ENCODE measurements at places on chromosomes 6 and 20.
A peak's percentile ranks its signal among the peaks of the same experiment; 100 is the strongest.

- no peak for DNase-seq
Observed at GRCh38 chr6:84768442-84769174, 4.2 kb upstream of the TBX18 start.

- no peak for DNase-seq
Observed at GRCh38 chr6:17103715-17104114, 1.9 kb downstream of the STMND1 start.

DNA sequence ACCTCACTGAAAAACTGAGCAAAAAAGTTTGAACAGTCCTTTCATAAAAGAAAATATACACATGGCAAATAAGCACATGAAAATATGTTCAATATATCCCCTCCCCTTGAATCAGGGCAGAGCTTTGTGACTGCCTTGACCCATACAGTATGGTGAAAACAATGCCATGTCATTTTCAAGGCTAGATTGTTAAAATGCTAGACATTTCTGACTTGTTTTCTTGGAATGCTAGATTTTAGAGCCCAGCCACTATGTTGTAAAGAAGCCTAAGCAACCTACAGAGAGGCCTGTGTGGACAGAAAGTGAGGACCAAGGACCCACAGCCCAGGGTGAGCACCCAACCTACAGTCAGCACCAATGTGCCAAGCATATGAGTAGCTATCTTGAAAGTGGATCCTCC is 17.1 kb upstream of the ASF1A start:
- peak; percentile 50 for DNase-seq

GRCh38 chr6:13561624-13562267 is 12.7 kb upstream of the SIRT5 start:
- DNase-seq: no peak

GRCh38 chr6:18551228-18551627 is 164.1 kb downstream of the RNF144B start:
- DNase-seq: peak; percentile 62

- no peak for DNase-seq
Observed at GRCh38 chr6:15588971-15589634, 73.7 kb downstream of the DTNBP1 start.

GRCh38 chr6:141264101-141264500 is 868.6 kb upstream of the GJE1 start:
- DNase-seq: no peak

GRCh38 chr6:24743265-24743943 is 24.4 kb upstream of the C6orf62 start:
- peak; percentile 44 for DNase-seq

GRCh38 chr6:13235339-13235738 is 93.0 kb downstream of the TBC1D7 start:
- no peak for DNase-seq

- DNase-seq: no peak
Observed at GRCh38 chr6:37354526-37355384, 972 bp downstream of the RNF8 start.

GRCh38 chr6:96624957-96625356 is 62.0 kb downstream of the FHL5 start:
- DNase-seq: no peak

DNA sequence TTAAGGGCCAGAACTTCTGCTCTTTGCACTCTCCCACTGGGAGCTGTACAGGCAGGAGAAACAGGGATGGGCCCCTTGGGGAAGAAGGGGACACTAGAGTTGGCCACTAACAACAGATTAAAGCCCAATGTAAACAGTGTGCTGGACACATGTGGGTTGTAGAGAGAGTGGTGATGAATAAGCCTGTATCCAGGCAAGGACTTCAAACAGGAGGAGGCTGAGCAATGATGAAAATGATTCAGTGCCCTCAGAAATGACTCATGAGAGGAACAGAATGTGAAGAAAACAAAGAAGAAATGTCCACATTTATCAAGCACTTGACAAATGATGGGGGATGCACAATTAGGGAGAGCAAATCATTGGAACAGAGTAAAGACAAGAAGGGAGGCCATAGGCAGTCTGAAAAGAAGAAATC is 242.3 kb downstream of the TBX18 start:
- DNase-seq: peak; percentile 22

DNA sequence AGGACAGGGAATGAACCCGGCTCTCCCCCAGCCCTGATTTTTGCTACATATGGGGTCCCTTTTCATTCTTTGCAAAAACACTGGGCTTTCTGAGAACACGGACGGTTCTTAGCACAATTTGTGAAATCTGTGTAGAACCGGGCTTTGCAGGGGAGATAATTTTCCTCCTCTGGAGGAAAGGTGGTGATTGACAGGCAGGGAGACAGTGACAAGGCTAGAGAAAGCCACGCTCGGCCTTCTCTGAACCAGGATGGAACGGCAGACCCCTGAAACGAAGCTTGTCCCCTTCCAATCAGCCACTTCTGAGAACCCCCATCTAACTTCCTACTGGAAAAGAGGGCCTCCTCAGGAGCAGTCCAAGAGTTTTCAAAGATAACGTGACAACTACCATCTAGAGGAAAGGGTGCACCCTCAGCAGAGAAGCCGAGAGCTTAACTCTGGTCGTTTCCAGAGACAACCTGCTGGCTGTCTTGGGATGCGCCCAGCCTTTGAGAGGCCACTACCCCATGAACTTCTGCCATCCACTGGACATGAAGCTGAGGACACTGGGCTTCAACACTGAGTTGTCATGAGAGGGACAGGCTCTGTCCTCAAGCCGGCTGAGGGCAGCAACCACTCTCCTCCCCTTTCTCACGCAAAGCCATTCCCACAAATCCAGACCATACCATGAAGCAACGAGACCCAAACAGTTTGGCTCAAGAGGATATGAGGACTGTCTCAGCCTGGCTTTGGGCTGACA is 28.8 kb upstream of the ZBP1 start:
- no peak for DNase-seq
